ENCODE measurements at places on chromosomes 16 and 17.

DNA sequence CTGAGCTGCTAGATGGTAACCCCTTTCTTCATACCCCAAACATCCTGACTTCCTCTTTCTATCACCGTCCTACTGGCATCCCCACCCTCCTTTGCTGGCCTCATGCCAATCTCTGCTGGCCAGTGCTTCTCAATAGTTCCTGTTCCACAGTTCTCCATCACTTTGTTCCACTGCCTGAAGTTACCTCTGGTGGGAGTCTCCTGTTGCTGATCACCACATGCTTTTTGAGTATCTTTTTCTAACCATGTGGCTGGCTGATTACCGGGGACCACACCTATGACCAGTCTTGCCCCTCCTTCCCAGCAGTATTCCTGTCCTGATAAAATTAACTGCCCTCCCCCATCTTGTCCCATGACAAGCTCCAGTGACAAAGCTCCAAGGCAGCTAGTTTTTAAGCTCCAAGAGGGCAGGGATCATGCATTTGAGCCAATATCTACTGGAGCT, 380.4 kb upstream of the CCL2 start:
- DNase-seq = no peak

- DNase-seq = no peak
These were observed 8.2 kb upstream of the C16orf95 start for GRCh38 chr16:87325423-87325858.

DNA sequence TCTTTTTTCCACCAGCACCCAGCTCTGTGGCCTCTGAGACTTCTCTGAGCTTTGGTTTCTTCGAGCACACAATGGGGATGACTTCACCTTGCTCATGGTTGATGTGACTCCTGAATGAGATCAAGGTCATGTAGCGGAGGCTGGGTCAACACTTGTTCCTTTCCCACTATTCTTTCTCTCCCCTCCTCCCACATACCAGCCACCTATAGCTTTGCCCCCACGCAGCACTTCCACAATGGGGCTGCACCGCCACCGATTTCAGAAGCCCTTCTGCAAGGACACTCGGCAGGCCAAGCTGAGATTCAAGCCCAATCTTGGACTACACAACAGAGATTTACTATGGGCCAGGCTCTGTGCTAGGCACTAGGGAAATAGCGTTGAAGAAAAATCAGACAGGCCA, 14.4 kb downstream of the TRIM25 start:
- no peak for DNase-seq

GRCh38 chr17:43562679-43563599, 16.8 kb upstream of the ETV4 start:
- DNase-seq = no peak

GRCh38 chr16:69241926-69242325, 55.0 kb downstream of the SNTB2 start:
- no peak for DNase-seq

DNA sequence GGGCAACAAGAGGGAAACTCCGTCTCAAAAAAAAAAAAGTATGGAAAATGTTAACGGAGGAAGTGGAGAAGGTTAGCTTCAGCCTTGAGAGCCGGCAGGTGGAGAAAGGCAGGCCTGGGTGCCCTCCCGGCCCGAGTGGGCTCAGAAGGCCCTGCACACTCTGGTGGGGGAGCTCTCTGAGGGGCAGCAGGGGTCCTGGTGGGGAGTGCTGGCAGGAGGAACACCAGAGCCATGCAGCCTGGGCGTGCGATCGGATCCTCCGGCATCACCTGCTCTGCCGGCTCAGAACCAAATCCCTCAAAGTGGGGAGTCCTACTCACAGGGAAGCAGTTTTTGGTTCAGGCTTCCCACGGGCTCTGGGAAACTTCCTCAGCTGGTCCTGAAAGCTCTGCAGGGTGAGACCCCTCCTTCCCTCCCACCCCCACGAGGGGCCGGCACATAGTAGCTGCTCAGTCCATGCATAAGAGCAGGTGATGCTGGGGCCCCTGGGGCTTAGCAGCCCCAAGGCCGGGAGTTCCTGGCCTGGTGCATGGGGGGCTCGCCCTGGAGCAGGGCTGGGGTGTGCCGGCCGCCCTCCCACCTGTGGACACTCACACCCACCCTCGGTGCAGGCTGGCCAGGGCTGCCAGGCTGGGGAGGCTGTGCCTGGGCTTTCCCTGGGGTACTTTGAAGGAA, 1.2 kb downstream of the FN3K start:
- DNase-seq = no peak

GRCh38 chr16:58970775-58971174, 236.7 kb upstream of the GOT2 start:
- DNase-seq = no peak

DNA sequence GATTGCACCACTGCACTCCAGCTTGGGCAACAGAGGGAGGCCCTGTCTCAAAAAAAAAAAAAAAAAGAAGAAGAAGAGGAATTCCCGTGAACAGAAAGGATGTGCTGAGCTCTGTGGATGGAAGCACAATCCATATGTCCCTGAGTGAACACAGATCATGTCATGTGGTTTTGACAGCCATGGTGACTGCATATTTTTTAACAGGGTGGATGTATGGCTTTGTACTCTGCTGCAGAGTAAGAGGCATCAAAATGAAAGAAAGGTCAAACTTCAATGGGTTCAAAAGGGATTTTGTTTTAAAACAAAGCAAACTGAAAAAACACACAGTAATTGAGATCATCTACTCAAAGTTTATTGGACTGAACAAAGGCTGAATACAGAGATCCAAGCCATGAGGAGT, 31.5 kb downstream of the MXRA7 start:
- DNase-seq = no peak

DNA sequence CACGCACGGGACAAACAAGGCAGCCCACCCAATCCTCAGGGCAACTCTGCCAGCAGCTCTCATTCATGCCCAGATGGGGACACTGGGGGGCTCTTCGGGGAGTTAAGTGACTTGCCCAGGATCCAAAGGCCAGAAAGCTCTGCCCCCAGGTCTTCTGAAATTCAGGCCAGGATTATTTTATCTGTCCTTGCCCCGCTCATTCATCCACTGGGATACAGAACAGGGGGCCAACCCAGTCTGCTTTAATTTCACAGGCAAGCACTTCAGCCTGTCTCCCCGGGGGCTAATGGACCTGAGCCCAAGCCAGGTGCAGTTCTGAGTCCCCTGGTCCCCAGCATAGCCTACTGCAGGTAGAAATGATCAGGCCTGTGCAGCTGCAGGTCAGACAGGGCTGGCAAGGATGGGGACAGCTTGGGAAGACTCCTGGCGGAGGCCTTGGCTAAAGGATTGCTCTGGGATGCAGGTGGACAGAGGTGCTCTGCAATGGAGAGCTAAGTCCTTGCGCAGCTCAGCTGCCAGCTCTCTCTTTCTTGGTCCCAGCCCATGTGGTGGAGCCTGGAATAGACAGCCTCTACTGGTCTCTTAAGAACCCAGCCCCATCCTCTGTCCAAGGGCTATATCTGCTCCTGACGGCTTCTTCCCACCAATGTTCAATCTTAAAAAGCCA, 766 bp upstream of the B3GNT9 start:
- no peak for DNase-seq

DNA sequence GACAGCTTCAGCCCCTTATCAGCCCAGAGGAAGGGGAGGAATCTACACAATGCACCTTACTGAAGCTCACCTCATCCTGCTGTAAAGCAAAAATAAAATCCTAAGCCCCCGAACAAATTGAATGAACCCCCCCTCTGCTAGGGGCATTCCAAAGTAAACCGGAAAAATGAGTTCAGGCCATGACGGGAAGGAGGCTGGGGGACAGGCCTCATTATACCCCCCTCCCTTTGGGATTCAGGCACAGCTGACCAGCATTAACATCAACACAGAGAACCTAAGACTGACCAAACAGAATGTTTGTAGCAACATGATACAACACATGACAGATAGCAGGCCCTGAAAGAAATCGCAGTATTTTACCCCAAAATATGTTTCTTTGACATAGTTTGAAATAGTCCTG, 64.2 kb downstream of the DNAH17 start:
- DNase-seq = no peak

DNA sequence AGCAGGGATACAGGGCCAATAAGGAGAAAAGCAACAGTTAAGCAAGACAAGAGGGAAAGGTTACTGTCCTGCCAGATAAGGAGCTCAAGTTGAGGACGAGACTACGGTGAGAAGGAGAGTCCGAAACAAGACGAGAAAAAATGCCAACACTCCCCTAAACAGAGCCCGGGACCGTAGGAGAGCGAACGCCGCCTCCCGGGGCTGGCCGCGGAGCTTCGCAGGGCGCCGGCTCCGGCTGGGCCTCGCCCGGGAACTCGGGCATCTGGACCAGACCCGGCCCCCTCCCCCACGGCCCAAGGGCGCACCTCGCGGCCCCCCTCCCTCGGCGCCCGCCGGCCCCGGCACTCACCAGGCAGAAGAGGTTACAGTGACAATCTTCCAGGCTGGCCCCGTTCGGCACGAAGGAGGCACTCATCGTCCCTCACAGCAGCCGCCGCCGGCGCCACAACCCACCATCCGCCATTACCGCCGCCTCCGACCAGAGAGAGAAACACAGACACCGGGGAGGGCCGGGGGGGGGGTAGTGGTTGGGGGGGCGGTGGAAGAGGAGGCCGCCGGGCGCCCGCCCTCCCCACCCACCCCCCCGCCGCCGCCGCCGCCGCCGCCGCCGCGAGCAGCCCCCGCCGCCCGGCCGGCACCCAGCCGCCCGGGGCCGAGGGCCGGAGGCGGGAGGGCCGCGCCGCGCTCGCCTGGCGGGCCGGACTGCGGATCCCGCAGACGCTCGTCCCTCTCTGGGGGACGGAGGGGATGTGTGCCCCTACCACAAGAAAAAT, at the start of gene MED13:
TSS of gene MED13 (minus strand) at position 488 of the 773 bp plus-strand sequence. CDS start at position 415, 73 bp downstream.
- DNase-seq = peak; percentile 80

DNA sequence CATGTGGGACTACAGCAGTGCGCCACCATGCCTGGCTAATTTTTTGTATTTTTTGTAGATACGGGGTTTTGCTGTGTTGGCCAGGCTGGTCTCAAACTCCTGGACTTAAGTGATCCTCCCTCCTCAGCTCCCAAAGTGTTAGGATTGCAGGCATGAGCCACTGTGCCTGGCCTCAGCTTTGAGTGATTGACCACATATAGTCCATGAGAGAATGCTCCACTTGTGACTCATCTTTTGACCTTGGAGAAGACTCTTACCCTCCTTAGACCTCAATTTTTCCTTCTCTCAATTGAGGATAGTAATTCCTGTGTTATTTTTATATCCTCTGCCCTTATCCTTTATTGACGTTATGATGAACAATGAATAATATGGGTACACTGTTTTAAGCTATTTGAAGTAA, 30.9 kb upstream of the DUSP14 start:
- no peak for DNase-seq

DNA sequence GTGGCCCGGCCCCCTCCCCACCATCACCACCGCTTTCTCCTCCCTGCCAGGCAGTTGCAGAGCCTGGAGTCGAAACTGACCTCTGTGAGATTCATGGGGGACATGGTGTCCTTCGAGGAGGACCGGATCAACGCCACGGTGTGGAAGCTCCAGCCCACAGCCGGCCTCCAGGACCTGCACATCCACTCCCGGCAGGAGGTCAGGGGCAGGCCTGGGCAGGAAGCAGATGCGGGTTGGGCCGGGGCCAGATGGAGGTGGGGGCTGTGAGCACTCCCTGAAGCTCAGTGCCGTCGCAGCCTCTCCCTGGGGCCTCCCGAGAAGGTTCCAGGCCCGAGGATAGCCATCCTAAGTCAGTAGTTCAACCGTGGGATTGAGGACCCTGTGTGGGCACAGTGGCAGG, 14.2 kb upstream of the ADGRG3 start:
- no peak for DNase-seq

Data from T1000 (cell line).